Skin of body (tissue), 3 donors: ENCODE measurements at places on chromosomes 12 and 14. TPM values are rescaled to one million over a fixed set of nuclear protein-coding genes. Genes with fewer than 3 reads are reported as not detected.

IL26 gene
- total RNA-seq, result not detected

CTSG gene
- total RNA-seq, result 31.1 TPM

PZP gene
- 0.20 TPM for total RNA-seq

PIANP gene
- 0.10 TPM for total RNA-seq

ANKRD33 gene
- total RNA-seq, result not detected

RFX4 gene
- not detected for total RNA-seq

ALDH2 gene
- total RNA-seq, result 34.2 TPM

NUBPL gene
- 12.5 TPM for total RNA-seq

ANAPC5 gene
- total RNA-seq, result 134 TPM

METTL25 gene
- 24.9 TPM for total RNA-seq

ADCY6 gene
- total RNA-seq, result 34.8 TPM

TBX3 gene
- 14.7 TPM for total RNA-seq

ETV6 gene
- total RNA-seq, result 9.0 TPM

KRT3 gene
- 0.10 TPM for total RNA-seq
